ENCODE measurements at places on chromosomes 11 and 22.

DNA sequence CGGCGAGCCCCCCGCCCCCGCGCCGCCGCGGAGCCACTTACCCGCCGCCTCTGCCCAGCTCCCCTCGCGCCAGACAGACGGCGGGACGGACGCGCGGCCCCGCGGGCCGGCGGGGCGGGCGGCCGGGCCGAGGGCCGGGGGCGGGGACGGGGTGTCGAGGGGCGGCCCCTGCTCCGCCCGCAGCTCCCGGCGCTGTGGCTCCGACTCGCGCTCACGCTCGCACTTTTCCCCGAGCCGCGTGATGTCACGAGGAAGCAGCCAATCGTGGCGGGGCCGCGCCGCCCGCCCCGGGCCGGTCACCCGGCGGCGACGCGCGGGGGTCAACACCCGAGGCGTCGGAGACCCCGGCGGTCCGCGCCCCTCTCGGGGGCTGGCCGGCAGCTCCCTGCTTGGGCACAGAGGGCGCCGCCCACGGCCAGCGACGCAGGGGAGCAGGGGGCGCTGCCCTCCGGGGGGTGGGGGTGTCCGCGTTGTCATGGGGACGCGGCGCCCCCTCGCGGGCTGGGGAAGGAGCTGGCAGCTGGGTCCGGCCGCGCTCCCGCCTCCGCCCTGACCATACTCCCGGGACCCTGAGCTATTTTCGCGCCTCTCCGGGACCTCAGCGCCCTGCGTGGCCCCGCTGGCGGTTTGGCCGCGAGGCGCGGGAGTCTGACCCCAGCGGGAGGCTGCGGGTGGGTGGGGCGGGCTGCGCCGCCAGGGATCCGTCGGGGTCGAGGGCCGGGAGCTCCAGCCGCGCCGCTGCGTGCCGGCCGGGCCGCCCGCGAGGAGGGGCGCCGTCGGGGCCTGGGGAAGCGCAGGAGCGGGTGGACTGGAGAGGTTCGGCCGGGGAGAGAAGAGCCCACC, at the start of gene CHRM4:
Gene CHRM4, minus strand, starts transcription at position 199 of the 843 bp plus-strand sequence. CDS start 5,219 bp downstream, outside the sequence.
- DNase-seq = no peak

DNA sequence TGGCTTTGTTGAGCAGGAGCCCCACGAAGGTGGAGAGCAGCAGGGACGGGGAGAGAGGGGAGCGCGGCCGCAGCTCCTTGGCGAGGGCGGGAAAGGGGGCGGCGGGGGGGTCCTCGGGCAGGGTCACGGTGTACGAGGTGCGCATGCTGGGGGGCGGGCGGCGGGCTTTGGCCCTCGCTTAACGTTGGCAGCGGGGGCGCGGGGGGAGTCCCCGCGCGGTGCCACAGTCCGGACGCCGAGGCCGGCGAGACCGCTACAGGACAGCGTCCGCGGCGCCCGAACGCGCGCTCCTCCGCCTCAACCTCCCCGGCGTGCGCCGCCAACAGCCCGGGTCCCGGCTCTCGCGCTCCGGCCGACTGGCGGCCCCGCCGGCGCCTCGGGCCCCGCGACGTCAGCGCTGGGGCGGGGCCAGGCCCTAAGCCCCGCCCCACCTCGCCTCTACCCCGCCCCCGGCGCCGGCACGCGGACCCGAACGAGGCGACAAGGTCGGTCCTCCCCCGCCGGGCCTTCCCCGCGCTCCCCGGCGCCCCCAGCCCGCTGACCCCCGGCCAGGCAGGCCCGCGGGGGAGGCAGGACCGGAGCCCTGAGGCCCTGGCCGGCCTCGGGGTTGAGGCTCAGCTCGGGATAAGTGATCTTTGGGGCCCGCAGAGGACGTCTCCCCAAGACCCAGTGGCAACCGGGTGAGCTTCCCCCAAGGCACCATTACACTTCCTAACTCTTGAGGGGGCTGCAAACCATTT, 17.5 kb downstream of the USP2 start:
- peak; percentile 32 for DNase-seq

- DNase-seq = no peak
Observed at GRCh38 chr11:113247221-113247620, 67.2 kb upstream of the TTC12 start.

DNA sequence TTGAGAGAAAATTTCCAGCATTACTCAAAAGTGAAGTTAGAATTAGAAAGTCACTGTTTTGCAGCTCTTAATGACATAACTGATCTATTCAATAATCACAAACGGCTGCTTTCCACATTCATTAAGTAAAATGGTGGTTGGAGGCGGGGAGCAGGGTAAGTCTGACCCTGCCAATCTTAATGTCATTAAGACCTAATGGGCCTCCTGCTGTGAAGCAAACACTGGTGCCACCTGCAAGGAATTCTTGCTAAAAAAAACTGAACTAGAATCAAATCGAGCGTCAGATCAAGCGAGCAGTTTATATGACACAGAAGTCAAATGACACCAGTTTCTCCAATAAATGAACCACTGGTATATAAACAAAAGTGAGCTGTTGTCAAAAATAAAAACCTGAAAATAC, 351.5 kb downstream of the BRD1 start:
- DNase-seq = no peak

- DNase-seq = no peak
Observed at GRCh38 chr22:26949193-26949592, 291.8 kb downstream of the MIAT start.

GRCh38 chr11:44943118-44943517, 7.6 kb downstream of the TP53I11 start:
- DNase-seq = no peak

DNA sequence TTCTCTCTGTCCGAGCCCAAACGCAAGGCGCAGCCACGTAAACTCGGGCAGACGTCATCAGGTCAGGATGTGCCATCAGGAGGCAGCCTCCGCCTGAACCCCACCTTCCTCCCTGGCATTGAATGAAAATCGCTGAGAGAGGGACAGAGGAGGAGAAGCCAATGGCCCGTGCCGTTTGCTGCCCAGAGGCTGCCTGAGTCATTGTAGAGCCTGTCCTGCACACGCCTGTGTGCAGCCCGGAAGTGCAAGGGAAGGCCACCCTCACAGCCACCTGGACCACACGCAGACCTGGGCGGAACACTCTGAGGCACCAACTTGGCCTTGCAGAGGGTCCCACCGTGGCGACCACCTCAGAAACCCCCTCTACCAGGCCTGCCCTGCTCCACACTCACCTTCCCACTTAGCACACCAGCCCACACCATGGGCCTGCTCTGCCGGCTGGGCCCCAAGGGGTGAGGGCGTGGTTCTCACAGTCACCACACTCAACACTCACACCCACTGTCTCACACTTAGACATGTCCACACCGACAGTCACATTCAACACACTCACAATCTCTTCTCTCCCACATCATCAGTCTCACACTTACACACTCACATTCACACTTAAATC, 9.1 kb downstream of the CHID1 start:
- DNase-seq = no peak

DNA sequence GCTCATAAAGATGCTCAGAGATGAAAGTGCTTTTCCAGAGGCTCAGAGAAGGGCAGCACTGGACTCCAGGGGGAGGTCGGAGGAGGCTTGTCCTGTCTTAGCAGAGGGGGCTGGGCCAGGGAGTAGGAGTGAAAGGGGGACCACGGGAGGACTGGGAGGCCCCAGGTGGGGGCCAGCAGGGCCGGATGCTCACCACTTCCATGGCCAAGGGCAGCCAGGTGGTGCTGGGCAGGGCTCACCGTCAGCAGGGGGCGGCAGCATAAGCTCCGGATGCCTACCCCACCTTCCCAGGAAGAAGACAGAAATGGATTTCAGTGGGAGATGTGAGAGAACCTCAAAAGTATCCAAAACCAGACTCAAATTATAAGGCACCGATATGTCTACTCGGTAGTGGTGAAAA, 11.0 kb downstream of the RAB36 start:
- DNase-seq = no peak

DNA sequence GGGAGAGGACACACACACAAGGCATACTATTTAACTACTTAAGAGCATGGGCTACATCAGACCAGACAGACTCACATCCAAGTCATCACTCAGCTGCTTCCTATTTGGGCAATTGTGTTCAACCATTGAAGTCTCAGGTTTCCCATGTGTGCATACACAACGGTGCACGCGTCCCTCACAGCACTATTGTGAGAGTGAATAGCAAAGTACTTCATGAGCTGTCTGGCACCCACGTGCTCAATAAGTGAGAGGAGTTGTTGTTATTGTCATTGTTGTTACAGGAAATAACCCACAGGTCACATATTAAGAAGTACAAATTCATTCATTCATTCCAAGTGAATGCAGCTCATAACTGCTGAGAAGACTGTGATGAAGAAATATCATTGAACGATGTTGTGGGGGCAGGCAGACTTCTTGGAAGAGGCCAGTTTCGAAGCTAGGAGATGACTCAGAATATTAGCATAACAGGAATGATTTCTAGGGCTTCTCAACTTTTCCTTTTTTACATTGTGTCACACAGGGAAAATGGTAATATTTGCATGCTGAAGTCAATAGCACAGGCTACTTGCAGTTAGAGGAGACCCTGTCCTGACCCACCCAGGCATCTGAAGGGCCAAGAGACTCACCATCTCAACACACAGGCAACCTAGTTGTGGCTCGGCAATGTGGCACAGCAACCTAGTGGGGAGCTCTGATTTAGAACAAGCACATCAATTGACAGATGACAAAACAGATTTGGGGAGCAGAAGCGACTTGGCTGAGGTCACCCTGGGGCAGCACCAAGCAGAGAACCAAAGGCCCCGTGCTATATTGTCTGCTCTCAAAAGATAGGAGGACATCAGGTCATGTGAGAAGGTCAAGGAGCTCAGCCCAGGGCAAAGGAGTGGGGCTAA, 606.0 kb downstream of the BUD13 start:
- no peak for DNase-seq

DNA sequence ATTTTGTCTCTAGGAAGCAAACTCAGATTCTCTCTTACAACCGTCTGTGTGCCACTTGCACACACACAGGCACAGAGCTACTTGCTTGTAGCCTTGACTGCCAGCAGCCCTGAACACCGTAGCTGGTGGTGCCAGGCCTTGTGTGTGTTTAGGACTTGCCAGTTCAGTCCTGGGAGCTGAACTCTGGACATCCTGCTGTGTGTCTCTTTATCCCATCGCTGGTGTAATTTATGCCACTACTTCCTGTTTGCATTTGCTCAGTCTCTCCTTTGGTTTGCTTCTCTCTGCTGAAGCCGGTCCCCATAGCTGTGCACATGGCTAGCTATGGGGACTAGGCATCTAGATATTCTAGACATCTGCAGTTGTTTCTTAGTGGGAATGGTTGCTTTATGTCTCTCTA, 24.0 kb downstream of the MARK2 start:
- DNase-seq = no peak

- no peak for DNase-seq
Observed at GRCh38 chr11:117934526-117935307, 5.5 kb upstream of the TMPRSS13 start.

DNA sequence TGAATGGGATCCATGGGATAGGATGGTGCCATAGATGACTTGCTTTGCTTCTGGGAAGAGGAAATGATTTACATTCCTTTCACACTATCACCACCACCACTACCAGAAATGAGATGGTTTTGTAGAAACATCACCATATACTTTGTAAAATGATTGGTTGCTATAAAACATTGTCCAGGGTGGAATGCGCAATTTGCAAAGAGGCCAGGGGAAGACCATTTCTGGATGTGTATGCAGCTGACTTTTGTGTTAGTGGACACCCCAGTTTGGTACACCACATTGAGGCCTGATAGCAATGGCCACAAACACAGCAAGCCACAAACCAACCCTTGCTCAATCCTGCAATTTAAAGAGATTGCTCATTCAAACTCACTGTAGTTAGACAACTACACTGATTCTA, 56.7 kb upstream of the RCN1 start:
- no peak for DNase-seq

GRCh38 chr11:109109571-109110315, 312.2 kb upstream of the C11orf87 start:
- no peak for DNase-seq

- DNase-seq = no peak
Observed at GRCh38 chr22:23553924-23554870, 25.9 kb downstream of the IGLL1 start.

DNA sequence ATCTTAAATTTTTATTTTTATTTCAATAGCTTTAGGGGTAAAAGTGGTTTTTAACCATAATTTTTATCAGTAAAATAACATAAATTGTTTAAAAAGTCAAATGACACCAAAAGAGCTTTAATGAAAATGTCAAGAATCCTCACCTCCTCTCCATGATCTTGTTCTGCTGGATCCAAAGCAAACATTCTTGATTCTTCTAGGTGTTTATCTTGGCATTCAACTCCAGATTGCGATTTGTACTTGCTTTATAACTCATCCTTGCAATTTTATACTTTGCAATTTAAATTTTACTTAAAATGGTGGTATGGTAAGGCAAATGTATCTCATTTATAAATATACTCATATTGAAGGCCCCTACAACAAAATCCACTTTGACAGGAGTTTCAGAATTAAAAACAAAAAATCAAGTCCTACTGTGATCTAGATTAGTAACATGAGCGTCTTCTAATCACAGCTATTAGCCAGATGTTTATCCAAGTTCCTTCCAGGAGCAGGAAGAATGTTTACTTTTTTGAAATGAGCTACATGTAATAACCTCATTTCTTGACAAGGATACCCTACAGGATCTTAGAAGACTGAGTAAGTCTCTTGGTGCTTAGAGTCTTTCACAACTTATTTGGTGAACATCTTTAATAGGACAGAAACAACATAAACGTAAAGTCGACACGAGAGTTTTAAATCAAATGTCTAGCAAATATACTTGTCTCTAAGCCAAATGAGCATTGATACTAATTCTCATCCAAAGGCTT, 72.4 kb upstream of the CARD18 start:
- DNase-seq = no peak

DNA sequence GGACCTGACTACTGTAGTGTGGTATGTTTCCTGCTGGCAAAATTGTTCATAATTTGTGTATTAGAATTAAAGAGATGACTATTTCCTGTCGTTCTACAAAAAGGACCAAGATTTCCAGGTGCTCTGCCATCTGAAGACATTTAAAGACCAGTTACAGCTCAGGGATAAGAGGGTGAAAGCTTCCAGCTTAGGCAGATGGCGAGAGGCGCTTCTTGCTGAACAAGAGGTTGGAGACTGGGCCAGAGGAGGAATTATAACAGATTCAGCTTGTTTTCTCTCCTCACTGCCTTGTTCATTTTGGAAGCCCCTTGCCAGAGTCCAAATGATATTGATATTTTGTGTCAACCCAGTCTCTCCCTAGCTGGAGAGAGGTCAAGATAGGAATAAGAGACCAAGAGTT, 23.1 kb upstream of the NNMT start:
- no peak for DNase-seq

DNA sequence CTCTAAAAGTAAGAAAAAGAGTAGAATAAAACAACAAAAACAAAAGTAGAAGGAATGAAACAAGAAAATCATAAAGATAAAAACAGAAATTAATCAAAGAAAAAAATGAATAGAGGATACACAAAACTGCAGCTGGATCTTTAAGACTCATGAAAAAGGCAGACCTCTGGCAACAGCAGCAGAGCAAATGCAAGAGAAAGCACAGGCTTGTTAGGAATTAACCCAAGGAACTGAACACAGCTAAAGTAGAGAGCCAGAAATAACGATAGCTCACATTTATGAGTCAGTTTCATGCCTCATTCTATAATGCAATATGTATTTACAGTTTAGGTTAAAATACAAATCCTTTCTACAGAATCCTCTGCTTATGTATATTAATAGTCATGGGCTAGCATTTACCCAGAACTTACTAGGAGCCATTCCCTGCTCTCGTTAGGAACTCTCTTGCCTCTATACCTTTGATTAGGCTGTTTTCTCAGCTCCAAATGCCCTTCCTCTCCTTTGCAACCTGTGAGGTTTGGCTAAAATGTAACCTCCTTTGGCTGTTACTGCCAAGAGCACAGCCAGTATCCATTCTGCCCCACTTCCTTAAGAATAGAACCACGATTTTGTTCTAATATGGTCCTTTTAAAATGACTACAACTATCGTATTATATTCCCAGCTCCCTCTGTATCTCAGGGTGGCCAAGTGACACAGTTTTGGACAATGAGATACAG, 38.3 kb upstream of the NFAM1 start:
- no peak for DNase-seq

- DNase-seq = no peak
Observed at GRCh38 chr11:19880088-19880345, 167.4 kb downstream of the NAV2 start.

Measured in stimulated activated CD8-positive, alpha-beta memory T cell treated with anti-CD3 and anti-CD28 coated beads, Interleukin-7, amount 100 ng/mL, for 1 hour (primary cell).